Stimulated activated CD8-positive, alpha-beta memory T cell treated with anti-CD3 and anti-CD28 coated beads, Interleukin-15, amount 100 ng/mL, for 24 hours (primary cell): ENCODE measurements at places on chromosomes 2 and 18.

DNA sequence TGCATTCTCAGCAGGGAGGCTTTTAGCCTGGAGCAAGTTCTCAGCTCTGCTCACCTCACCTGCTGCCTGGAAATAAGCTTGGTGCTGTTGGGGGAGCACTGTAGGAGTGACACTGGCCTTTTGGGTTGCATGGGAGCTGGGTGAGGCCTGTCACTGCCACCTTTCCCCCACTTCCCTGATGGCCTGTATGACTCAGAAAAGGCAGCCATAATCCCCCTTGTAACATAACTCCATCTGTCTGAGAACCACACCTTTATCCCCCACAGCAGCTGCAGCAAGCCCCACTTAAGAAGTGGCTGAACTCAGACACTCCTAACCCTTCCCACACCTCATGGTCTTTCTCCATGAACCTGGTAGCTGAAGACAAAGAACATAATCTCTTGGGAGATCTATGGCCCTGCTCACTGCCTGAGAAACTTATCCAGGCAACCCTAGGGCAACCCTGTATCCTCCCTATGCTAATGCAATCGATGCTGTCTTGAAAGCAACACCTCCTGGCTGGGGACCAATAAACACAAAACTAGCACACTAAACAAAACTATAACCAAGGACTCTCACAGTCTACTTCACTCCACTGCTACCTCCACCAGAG, 258.9 kb upstream of the OSR1 start:
- DNase-seq = no peak

DNA sequence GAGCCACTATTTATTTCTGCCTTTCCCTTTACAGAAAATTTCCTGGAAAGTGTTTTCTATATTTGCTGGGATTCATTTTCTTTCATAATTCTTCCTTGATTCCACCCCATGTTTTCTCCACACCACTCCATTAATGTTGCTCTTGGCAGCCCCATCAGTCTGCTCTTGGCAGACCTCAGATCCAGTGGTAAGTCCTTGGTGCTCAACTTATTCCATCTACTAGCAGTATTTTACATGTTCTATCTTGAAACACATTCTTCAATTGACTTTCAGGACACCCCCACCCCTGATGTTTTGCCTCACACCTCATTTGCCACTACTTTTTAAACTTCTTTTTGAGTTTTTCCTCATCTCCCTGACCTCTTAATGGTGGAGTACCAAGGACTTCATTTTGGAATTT, 65.0 kb downstream of the HNMT start:
- DNase-seq = no peak

DNA sequence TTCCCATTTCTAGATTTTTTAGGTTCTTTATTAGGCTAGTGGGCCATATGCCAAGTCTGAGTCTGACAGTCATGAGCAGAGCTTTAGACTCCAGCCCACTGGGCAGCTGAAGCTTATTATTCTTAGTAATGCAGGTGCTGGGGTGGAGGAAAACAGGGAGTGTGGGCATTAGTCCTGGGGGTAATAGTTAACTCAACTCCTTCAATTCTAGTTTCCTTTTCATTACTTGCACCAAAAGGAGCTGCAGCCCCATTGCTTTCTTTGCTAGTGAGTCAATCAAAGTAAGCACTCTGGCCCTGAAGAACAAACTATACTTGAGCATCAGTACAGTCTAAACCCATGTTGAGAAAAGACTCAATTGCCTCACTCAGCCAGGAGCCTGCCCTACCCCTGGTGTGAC, 35.5 kb downstream of the ICOS start:
- DNase-seq = no peak

DNA sequence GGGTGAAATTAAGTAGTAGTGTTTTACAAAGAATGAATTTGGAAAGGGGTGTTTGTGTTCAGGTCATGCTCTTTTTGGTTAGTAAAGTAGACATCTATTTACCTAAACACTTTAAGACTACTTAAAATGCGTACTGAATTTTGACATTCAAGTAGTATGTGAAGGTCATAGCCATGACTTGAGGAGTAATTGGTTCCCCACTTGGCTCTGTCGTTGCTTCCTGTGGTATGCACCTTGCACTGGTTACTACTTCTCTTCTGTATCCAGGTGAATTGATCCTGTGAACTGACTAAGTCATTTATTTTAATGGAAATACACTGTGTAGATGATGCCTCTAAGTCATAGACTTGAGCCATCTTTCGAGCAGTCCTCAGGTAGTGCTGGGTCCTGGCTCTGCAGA, 97.9 kb downstream of the ITGB1BP1 start:
- DNase-seq = no peak

- no peak for DNase-seq
These were observed 181.9 kb downstream of the CCDC102B start for GRCh38 chr18:68979737-68980136.

GRCh38 chr18:34001376-34001775, 223.3 kb downstream of the NOL4 start:
- no peak for DNase-seq
